ENCODE measurements at places on chromosomes 1 and 21.

DNA sequence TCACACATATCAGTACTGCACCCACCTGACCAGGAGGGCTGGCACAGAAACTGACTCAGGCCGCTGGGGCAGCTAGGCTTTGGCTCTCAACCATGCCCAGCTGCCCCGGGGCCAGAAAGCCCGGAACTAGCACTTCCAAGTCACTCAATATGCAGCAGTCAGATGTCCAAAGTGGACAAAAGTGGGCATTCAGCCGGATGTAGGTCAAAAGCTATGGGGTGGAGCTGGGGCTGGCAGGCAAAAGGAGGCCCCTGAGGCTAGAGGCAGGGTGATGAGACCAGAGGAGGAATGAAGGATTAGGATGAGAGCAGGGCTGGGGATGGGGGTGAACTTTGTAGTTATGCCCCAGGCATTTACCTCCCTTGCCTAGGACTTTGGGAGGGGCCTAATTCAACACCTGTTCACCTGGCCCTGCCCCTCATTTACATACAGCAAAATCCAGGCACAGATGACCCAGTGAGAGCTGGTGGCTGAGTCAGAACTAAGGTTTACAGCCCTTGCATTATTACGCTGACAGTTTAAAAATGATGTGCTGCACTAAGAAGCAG lies 30.7 kb upstream of the EDN2 start:
- DNase-seq = no peak

DNA sequence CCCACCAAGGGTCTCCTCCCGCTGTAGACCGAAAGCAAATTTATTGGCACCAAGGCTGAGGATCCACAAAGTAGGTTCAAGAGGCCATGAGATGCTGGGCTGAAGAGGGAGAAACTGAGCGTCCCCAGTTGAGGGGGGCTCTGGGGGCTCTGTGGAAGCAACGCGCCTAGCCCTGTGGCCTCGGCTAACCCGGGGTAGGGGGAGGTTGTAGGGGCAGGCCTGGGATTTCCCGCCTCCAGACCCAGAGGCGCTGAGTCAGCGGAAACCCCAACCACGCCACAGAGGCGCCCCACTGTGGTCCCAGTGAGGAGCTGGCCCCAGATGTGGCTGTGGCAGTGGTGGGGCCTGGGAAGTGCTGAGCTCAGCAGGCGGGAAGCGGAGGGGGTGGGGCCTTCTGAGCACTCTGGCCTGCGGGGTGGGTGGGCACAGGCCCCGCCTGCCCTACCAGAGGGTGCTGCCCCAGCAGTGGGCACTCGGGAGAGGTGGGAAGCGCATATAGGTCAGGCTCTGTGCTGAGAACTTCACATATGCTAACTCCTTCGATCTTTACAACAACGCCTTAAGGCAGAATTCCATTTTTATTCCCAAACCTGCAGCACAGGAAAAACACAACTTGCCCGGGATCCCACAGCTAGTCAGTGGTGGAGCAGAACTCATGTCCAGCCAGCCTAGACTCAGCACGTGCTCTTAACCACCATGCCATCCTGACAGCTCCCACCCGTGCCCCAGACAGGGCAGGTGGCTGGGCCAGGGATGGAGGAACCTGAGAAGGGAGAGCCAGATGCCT lies 1.5 kb upstream of the COL16A1 start:
- DNase-seq = no peak

- DNase-seq = no peak
Measured at GRCh38 chr1:207277241-207277640, 44.2 kb upstream of the CD55 start.

GRCh38 chr1:6181347-6181770 lies 1.2 kb upstream of the CHD5 start:
- no peak for DNase-seq

DNA sequence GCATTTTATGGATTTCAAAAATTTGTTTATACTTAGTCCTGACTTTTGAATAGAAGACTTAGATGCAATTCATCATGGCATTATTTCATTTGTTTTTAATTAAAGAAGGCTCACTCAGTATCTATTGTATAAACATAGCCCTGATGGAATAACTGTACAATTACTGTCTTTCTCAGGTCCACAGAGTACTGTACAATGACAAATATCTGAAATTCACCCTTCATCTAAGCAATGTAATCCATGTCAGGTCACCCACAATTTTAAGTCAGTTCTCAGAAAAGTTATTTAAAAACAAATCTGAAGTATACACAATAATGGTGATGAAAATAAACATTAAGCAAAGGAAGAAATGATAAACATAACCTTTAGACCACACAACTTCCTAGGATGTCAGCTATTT lies 311.9 kb downstream of the GRIK1 start:
- DNase-seq = no peak

- no peak for DNase-seq
Measured at GRCh38 chr1:44282704-44283426, 69.6 kb downstream of the DMAP1 start.

- no peak for DNase-seq
Measured at GRCh38 chr1:200180821-200181220, 153.3 kb downstream of the NR5A2 start.

GRCh38 chr1:160997323-160998038 lies 23.5 kb downstream of the F11R start:
- DNase-seq = no peak

GRCh38 chr21:44875316-44875700 lies 1.8 kb upstream of the PTTG1IP start:
- DNase-seq = no peak

GRCh38 chr1:153678519-153679336 lies at the start of gene NPR1:
NPR1 (plus strand) TSS chr1:153678688; CDS start chr1:153679109, 421 bp downstream.
- DNase-seq = no peak

DNA sequence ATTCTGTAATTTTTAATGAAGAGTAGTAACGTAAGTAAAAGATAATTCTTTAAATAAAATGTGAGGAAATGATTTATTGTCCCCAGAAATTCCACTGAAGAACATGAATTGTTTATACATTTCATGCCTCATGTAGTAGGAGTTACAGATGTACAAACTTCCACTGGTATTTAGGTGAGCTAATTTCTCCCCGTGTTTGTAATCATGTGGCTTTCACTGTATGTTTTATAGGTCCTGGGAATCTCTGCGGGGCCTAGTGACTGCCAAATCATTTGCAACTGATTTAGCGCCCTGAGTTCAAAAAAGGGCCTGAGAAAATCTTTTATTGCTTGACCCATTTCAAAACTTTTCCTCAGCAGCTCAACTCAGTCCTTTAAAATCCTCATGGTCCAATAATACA lies 30.5 kb upstream of the FASLG start:
- DNase-seq = no peak

GRCh38 chr1:192709544-192709943 lies 73.6 kb downstream of the RGS13 start:
- DNase-seq = no peak

DNA sequence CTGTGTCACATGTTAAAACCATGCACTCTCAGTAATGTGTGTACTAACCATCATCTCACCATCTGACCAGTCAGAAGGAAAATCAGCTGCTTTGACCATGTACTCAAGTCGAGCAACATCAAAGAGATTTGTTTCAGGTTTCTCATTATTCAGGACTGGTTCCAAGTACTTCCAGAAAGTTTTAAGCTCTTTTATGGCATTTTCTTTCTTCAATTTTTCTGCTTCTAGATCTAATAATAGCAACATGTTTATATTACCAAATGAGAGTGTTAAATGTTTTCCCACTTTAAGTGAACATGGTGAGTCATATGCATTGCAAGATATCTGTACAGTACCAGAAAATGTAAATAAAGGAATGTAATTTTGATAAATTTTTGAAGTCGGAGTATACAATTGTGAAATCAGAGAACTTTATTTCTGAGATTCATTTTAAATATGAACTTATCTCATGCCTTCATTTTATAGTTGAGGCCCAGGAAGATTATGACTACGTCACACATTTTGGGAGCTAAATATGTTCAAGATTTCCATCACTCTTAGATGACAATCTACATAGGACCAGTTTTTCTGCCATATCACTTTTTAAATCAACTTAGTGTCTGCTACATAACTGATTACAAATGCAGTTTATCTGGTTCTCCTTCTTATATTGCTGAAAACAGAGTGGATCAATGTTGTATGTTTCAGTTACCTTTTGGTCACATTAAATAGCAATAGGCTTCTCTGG lies 87.2 kb downstream of the SPAG17 start:
- no peak for DNase-seq

DNA sequence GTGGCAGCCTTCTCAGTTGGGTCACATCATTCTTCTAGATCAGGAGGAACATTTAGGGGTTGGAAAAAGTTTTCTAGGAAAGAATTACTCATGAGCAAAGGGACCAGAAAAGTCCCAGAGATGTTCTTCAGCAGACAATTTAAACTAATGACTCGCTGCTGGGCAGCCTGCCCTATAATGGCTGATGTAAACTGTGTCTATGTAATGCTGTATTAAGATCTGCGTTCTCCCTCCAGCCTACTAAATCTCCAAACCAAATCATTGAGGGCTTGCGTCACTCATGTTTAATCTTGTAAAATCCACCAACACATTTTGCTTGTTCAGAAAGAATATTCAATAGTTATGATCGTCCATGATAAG lies 92.1 kb downstream of the LRRC8C start:
- no peak for DNase-seq

GRCh38 chr21:37849506-37850102 lies 66.7 kb downstream of the KCNJ6 start:
- DNase-seq = no peak

- no peak for DNase-seq
Measured at GRCh38 chr1:201753492-201753891, 75.5 kb upstream of the IPO9 start.

DNA sequence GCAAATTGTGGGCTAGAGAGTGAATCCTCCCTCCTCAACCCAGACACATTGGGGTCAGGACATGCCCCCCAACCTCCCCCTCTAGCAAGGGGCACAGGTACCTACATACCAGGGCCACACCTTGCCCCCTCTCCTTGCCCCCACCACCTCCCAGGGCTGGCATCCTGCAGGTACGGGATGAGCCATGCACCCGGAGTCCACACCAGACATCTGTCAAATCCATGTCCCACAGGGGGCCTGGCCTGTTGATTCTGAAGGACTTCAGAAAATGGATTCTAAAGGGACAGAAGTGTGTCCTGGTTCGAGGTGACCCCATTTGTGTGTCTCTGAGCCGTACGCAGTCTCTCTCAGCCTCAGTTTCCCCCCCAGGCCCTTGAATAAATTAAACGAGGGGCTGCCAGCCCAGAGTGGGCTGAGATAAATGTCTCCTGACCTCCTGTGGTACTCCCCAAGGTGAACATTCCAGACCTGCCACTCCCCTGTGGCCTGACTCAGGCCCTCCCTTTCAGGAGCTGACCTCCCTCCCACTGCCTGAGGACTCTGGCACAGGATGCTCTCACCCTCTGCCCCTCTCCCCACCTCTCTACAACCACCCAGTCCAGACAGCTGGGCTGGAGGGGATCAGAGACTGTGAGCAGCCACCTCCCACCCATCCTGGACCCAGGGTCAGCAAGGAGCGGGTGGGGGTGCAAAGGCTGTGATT lies 94.5 kb downstream of the EPHB2 start:
- DNase-seq = no peak

GRCh38 chr1:204314171-204314892 lies 45.4 kb downstream of the PLEKHA6 start:
- DNase-seq = no peak

GRCh38 chr1:45410850-45411509 lies 70.7 kb upstream of the MUTYH start:
- no peak for DNase-seq

DNA sequence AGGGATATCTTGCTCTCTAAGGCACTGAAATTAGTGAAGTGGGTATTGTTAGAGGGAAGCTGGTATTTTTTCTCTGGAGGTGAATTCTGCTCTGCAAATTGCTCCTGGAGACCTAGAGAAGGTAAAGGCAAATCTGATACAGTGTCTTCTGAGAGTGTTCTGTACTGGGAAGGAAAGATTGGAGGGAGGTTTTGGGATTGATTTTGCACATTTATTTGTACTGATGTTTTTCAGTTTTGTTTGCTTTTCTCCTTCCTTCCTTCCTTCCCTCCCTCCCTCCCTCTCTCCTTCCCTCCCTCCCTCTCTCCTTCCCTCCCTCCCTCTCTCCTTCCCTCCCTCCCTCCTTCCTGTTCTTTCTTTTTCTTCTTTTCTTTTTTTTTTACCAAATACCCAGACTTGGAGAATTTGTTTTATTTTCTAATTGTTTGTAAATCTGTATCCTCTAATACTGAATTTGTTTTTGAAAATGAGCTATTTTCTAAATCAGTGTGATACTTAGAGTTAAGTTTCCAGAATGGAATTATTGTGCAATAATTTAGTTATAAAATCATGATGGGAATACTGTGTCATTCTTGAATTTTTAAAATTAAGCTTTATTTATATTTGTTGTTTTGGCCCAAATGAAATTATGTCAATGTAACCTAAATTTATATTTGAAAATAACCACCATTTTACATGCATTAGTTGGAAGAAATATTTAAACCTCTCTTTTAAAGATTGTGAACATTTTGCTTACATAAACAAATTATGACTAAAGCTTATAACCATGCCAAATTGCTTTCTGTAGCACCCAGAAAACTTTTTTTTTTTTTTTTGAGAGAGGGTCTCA lies 4.9 kb downstream of the CMPK1 start:
- DNase-seq = no peak

- no peak for DNase-seq
Measured at GRCh38 chr1:118082984-118083383, 102.0 kb downstream of the SPAG17 start.

- DNase-seq = no peak
Measured at GRCh38 chr21:14943616-14944015, 121.2 kb downstream of the NRIP1 start.

GRCh38 chr1:210298296-210298695 lies 30.4 kb upstream of the HHAT start:
- DNase-seq = no peak

DNA sequence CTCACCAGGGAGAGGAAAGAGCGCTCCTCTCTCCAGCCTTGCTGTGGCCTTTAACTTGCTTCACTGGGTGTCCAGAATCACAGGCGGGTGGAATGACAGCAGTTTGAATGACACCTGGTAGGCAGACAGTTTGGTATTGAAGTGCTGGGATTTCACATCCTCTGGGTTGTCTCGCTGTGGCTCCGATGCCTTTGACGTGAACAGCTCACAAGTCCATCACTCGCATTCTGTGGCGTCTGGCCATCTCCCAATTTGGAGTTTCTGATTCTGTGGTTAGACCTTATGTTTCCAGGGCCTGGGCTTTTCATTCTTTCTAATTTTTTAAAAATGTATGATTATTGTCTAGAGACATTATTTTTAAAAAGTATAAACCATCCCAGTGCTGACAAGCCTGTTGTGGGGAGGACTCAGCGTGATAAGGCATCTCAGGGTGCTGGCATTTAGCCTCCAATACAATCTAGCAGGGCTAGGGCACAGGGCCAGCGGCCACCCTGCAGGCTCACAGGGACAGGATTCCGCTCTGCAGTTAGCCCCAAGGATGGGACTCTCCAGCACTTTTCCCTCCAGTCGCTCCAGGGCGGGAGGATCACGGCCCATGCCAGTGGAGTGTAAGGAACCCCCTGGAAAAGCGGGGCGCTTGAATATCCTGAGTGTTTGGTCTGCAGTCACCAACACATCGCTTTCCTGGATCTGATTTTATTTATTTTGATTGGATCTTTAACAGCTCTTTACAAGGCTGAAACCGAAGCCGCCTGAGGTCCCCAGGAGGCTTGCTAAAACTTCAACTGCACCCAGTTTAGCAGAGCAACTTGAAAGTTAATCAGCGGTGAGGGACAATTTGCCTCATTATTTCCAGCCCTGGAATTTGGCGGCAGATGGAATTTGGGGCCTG lies 178.3 kb downstream of the TRABD2B start:
- DNase-seq = no peak

- no peak for DNase-seq
Measured at GRCh38 chr1:28301368-28302174, 27.3 kb upstream of the MED18 start.
